ENCODE measurements at places on chromosomes 7 and 10. TPM values are rescaled to one million over a fixed set of nuclear protein-coding genes. Genes with fewer than 3 reads are reported as not detected.

The EBF3 gene
- 0.20 TPM for total RNA-seq

The NFKB2 gene
- total RNA-seq = 75.7 TPM

The C10orf88 gene
- 9.2 TPM for total RNA-seq

The UNCX gene
- total RNA-seq = not detected

The OPALIN gene
- total RNA-seq = not detected

The HOXA1 gene
- total RNA-seq = 3.8 TPM

The GRID2IP gene
- total RNA-seq = not detected

The INMT gene
- not detected for total RNA-seq

The RASSF4 gene
- 1.8 TPM for total RNA-seq

The ANKRD61 gene
- total RNA-seq = 0.22 TPM

The ITPRIP gene
- 70.7 TPM for total RNA-seq

The PIK3AP1 gene
- total RNA-seq = 0.58 TPM

The CDK1 gene
- 91.7 TPM for total RNA-seq

Data from A549 treated with ZK216348 at 1 μM for 4 hours (cell line).